ENCODE measurements at places on chromosomes 11 and 22.

DNA sequence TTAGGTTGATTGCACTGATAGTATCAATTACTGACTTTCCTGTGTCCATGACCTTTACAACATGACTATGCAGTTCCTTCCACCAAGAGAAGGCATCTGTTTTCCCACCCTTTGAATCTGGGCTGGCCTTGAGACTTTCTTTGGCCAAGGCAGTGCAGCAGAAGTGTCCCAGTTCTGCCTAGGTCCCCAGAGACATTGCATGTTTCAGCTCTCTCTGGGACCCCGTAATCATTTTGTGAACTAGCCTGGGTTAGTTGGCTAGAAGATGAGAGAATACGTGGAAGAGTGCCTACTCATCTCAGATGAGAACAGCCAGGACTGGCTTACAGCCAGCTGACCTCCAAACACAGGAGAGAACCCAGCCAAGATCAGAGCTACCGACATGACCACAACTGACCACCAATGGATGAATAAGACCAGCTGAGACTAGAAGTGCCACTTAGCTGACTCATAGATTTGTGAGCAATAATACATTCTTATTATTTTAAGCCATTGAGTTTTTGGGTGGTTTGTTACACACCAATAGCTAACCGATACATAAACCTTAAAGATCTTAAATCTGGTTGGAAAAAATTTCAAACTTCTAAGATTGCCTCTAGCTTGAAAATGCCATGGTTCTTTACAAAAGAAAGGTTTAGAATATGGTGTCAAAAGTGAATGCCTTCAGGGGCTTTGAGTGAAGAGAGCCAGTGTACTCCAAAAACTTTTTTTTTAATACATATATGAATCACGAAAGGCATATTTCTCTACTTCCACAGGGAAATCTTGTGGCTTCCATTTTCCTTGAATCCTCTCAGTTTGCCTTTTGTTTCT is 145.2 kb downstream of the FBXO7 start:
- no peak for DNase-seq

- DNase-seq = no peak
Observed at GRCh38 chr11:99177446-99177845, 156.7 kb downstream of the CNTN5 start.

DNA sequence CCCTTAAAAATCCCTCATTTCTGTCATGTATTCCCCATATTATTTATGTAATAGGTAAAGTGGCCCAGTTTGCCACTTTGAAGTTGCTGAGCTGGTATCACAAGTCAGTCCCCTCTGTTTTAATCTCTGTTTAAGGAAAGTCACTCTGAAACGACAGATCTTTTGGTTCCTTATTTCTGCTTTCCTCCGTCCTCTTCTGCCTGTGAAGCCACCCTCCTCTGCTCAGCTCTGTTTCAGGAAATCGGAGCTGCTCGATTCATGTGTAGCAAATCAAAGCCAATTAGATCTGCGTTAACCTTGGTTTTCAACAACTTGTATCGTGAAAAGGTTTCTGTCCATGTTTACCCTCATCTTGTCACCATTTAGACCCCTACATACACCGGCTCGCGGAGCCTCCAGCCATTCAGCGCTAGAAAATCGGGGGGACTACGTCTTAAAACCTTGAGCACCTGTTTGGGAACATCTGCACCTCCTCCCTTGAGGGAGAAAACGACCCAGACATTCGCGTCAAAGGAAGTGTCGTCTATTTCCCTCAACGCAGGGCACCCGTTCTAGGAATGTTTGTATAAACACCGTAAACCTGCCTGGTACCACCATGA is 576 bp upstream of the SC5D start:
- DNase-seq = no peak

DNA sequence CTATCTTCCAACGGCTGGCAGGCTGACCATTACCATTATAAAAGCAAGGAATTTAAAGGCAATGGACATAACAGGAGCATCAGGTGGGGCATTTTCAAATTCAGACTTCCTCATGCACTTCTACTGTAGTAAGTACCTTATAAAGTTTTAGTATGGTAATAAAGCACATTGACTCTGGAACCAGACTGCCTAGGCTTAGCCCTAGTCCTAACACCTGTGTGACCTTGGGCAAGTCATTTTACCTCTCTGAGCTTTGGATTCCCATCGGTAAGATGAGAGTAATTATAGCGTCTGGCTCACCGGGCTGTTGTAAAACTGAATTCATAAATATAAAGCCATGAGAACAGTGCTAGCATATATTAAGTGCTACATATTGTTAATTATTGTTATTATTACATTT is 69.2 kb upstream of the OLFML1 start:
- no peak for DNase-seq

DNA sequence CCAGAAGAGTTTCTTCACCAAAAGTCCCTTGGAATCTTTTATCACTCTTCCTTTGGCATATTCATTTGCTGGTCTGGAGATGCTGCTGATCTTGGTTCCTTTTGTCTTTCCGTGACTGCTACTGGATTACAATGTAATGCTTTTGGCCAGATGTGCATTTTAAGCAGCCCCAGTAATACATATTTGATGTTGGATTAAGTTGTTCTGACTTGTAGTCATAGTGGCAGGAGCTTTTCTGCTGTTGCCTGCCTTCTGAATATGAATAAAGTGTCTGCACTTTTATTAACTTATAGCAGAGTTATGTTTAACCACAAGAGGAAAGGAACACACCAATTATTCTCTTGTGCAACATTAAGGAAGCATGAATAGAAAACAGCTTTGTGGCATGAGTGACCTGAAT is 360.0 kb upstream of the DDI1 start:
- no peak for DNase-seq

DNA sequence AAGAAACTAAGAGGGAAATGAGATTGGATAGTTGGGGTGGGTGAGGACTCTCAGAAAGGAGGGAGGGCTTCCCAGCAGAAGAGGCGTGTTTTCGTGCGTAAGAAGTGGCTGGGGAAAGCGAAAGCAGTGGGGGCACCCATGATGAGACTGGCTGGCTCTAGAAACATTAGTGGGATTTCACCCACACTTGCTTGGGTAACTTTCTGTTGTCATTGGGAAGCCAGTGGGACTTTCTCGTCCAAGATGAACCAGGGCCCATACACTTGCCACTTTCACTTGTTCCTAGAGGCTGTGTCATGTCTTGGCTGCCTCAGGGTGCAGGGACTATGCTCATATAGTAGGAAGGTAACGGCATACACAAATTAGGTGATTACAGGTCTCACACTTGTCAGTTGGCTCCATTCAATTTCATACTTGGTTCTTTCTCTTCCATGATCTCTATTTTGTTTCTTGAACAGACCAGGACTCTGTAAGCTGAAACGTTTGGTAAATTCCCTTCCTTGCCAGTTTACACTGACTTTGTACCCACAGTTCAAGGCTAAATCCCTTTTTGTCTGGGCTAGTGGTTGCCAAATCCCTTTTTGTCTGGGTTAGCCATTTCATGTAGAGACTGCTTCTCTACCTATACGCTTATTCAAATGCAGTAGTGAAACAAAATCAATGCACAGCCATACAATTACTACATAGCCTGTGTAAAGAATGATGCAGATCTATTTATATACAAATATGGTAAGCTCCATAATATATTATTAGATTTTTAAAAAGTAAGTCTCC is 42.0 kb upstream of the CXCR5 start:
- no peak for DNase-seq

GRCh38 chr11:17238377-17238776 is 30.6 kb upstream of the PIK3C2A start:
- DNase-seq = no peak

DNA sequence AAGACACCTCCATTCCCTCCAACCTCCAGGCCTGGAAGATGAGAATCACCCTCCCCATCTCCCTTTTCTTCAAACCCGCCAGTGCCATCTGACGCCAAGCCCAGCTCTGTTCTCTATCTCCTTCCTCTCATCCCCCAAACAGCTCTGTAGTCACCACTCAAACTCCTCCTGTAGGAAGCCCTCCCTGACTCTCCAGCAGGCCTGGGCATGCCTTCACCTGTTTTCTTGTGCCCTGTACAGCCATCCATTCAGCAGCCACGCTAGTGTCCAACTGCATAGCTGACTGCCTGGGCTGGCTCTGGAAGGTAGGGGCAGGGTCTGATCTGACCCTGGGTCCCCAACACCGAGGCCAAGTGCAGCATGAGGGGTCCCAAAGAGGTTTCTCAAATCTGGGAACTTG is 25.0 kb downstream of the GDPD5 start:
- DNase-seq = no peak

DNA sequence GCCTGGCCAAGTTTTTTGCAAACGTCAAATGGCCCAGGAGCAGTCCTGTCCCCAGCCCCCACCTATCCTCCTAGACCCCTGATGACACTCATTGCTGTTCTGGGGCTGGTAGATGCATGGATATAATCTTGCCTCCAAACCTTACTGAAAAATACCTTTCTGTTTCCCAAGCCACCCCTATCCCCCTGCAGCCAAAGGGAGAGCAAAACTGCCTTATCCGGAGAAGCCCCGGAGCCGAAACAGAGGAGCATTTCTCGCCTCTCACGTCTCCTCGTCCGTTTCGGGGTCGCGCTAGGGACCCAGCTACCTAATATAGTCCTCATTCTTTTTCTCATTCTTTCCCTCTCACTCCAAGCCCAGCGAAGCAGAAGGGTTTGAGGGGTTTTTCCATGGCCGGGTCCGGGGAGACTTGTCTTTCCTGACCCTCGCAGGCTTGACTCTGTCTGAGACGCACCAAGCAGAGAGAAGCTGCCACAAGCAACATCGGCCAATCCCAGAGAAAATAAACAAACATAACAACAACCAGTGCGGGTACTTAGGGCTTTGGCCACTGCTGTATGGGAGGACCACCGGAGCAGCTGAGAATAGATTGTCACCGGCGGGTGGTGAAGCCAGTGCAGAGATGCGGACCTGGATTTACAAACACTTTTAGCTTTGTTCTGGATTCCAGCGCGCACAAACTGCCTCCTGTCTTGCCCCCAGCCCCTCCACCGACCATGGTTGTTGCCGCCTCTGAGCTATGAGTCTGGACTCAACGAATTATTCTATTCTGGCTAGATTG is 1.6 kb downstream of the BSX start:
- no peak for DNase-seq

DNA sequence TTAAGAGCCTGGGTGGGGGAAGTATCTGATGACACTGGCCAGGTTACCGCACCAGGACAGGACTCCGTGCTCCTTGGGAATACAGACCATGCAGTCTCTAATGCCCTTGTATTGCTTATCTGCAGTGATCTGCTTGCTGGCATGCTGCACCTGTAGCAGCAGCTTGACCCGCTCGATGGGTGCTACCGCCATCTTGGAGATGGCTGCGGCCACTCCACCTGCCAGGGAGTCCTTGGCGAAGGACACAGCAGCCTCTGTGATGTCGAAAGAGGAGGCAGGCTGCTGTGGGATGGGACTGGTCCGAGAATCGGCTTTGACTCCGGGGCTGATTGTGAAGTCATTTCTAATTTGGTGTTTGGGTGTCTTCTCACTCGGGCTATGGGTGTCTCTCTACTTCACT is 3.1 kb downstream of the WBP2NL start:
- DNase-seq = no peak

GRCh38 chr11:132106096-132106982 is 735.9 kb downstream of the NTM start:
- no peak for DNase-seq

GRCh38 chr11:112995423-112996090 is 34.3 kb downstream of the NCAM1 start:
- DNase-seq = no peak

DNA sequence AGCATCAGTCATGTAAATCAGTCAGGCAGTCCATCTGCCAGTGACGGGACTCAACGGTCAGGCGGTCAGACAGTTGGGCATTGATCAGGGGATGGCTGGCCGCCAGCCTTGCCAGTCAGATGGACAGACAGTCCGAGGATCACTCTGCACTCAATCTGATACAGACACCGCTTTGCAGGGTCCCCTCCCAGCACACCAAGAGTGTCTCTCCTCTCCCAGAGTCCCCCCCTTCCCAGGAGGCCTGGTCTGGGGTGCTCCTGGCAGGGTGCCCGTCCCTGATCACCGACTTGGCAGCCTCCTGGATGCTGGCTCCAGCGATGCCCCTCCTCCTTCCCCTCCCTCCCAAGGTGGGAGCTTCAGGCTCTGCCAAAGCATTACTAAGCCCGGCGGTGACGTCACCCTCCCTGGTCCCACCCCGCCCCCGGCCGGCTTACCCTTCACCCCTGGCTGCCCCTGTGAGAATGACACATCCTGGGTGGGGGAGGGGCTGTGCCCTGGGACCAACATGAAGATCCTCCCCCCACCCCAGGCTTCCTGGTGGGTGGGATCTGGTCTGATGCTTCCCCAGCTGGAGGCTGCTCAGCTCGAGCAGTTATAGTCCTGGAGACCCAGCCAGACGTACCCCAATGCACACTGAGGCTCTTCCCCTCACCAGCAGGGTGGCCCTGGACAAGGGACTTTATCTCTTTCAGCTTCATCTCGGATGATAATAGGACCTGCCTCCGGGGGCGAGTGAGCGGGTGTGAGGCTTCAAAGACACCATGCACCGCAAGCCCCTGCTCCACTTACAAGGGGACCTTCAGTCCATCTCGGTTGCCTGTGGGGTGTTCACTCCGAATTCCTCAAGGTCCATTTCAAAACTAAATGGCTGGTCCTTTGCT is 69.2 kb downstream of the CD82 start:
- no peak for DNase-seq

GRCh38 chr11:110797453-110797852 is 85.2 kb upstream of the ARHGAP20 start:
- no peak for DNase-seq

- no peak for DNase-seq
Observed at GRCh38 chr11:57546869-57547475, 9.6 kb downstream of the SMTNL1 start.

GRCh38 chr11:47924184-47924691 is 56.1 kb upstream of the PTPRJ start:
- DNase-seq = no peak

- no peak for DNase-seq
Observed at GRCh38 chr11:118375978-118376377, 16.6 kb downstream of the UBE4A start.

DNA sequence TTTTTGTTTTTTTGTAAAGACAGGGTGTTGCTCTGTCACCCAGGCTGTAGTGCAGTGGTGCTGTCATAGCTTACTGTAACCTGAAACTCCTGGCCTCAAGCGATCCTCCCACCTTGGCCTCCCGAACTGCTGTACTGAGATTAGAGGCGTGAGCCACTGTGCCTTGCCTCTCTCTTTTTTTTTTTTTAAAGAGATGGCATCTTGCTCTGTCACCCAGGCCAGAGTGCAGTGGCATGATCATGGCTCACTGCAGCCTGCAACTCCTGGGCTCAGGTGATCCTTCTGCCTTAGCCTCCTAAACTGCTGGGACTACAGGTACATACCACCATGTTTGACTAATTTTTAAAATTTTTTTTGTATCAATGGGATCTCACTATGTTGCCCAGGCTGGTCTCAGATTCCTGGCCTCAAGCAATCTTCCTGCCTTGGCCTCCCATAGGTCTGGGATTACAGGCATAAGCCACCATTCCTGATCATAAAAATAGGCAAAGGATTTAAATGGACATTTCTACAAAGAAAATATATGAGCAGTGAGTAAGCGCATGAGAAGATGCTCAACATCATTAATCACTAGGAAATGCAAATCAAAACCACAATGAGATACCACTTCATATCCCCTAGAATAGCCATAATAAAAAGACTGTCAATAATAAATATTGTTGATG is 17.3 kb upstream of the CLNS1A start:
- no peak for DNase-seq

GRCh38 chr11:68488623-68489022 is 28.1 kb downstream of the PPP6R3 start:
- DNase-seq = no peak
